ENCODE measurements at places on chromosomes 1 and 21.
A peak's percentile ranks its signal among the peaks of the same experiment; 100 is the strongest.

DNA sequence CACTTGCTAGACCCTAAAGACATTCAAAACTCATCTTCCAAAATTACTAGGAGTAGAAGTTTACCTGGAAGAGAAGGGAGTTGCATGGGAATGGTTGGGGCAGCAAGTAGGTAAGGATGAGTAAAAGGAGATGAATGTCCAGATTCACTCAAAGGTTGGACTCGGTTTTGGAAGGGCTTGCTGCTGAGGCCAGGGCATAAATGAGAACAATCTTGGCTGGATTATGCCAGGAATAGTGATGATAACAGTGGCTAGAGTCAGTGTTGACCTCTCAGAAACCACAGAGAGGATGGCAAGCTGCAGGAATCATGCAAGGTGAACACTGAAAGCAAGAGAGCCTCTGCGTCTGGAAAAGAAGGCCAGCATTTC is 43.4 kb downstream of the C8A start:
- no peak for DNase-seq

DNA sequence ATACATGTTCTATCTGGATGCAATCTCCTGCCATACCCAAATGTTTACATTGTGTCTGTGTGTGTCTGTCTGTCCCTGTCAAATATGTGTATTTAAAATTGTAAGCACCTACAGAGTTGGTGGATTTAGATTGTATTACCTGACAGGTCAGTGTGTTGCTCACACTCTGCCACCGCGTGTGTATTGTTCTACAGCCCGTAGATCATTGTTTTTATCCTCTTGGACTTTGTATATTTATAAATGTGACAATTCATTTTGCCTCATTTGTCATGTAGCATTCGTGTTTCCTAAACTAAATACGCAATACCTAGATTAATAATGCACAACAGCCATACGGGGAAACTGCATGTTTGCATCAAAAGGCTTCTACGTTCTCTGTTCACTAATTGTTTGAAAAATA is 634 bp downstream of the ALG14 start:
- no peak for DNase-seq

DNA sequence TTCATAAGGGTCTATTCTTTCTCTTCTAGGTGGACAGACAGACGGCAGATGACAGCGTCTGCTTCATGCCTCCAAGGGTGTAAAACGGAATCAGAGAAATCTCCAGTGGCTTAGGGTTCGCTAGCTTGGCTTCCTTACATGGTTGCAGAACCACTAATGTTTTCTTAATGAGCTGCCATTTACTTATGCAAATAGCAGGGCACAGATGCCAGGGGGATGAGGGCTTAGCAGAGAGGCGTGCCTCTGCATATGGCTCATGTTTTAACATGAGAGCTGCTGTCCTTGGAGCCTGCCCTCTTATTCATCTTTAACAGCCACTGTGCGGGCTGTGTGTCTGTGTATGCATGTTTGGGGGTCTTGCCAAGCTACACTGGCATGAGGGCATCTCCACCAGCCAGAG is 119.6 kb downstream of the IER5 start:
- DNase-seq: no peak

GRCh38 chr21:14741256-14741655 is 195.1 kb upstream of the SAMSN1 start:
- DNase-seq: peak; percentile 16

DNA sequence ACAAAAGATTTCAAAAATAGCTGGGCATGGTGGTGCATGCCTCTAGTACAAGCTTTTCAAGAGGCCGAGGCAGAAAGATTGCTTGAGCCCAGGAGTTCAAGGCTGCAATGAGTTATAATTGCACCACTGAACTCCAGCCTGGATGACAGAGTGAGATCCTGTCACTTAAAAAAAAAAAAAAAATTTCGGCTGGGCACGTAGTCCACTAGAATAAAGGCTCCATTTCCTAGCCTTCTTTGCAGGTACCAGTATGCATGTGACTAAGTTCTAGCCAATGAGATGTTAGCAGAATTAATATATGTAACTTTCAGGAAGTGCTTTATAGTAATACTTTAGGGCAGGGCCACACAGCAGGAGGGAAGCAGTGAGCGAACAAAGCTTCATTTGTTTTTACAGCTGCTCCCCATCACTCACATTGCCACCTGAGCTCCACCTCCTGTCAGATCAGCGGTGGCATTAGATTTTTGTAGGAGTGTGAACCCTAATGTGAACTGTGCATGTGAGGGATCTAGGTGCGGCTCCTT is 28.8 kb upstream of the SYDE2 start:
- DNase-seq: peak; percentile 17

GRCh38 chr1:85628791-85629531 is 48.4 kb downstream of the CCN1 start:
- no peak for DNase-seq

DNA sequence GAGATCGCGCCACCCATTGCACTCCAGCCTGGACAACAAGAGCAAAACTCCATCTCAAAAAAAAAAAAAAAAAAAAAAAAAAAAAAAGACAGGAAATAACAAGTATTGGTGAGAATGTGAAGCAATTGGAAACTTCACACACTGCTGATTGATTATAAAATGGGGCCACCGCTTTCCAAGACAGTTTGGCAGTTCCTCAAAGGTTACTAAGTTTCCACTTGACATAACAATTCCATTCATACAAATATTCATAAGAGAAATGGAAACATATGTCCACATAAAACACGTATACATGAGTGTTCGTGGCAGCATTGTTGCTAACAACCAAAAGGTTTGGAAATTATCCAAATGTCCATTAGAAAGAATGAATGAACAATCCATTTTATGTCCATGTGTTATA is 26.3 kb downstream of the USP24 start:
- no peak for DNase-seq

DNA sequence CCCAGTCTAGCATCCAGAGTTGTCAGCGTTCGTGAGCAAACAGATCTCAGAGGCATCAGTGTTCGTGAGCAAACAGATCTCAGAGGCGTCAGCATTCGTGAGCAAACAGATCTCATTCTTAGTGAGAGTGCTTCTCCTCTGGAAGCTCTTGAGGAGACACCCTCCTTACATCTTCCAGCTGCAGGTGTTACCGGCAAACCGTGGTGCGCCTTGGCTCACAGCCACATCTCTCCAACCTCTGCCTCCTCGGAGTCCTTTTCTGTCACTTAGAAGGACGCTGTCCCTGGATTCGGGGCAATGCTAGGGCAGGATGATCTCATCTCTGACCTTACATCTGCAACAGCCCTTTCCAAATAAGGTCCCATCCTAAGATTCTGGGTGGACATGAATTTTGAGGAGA is 14.6 kb upstream of the UMODL1 start:
- peak; percentile 70 for DNase-seq

DNA sequence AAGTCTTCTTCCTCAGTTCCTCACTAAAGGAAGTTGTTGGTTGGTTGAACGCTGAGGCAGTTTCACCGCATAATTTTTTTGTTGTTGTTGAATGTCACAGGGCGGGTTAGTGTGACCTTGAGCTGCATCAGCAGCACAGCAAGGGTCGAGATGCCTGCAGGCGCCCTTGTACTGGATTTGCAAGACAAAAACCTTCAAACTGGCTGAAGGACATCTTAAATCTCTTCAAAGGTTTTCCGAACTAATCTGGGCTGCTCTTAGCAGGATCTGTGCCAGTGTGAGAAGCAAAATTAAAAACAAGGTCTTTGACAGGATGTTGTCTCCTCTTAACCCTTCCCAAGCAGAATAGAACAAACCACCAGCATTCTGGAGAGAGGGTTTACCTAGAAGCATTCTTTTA is 59.4 kb downstream of the NRIP1 start:
- no peak for DNase-seq

DNA sequence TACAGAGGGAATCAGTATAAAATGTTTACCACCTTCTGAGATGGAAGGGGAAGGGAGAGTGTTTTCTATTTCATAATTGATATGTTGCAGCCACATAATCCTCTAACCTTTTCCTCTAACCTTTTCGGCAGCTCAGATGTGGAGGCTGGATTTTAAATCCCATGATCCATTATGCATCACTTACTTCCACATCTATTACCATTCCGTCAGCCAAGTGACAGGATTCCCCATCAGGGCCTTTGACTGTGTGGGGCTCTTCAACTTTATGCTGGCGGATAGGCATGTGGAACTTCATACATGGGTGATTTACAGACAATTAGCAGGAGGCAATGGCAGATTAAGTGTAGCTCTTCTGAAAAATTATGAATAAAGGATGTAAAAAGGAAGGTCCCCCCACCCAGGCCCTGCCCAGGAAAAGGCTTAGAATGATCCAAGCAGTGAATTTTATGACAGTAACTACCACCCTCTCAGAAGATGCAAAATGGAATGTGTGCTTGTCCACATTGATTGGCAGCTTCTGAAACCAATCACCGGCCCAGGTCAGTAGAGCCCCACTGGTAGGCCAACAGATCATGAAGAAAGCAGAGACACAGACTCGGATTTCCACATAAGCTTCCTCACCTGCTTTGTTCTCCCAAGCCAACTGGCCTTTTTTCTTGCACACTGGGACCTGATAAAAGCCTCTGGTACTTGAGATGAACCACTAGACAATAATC is 147.0 kb downstream of the ST6GALNAC5 start:
- no peak for DNase-seq

DNA sequence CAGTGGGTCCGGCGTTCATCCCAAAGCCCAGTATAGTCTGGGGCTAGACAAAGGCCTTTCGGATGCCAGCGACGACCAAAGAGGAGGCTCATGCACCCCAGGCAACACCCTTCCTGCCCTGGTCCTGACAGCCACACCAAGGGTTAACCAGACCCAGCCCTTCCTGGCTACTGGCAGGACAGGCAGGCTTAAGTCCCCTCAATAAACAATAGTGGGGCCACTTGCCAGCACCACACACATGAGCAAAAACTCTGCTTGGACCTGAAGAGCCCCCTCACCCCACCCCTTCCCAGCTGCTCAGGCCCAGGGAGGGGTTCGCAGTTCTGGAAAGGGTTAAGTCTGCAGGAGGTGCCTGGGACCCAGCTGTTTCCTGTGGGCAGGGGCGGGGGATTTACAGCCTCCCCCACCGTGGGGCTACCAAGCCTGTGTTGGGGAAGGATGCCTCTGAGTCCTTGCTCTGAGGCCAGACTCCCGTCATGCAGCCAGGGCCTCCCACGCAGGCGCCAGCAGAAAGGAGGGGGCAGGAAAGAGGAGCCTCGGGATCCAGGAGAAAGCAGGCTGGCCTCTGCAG is 18.2 kb downstream of the PHLDA3 start:
- DNase-seq: no peak

- no peak for DNase-seq
These were observed 40.6 kb downstream of the MAPKAPK2 start for GRCh38 chr1:206725109-206725963.

DNA sequence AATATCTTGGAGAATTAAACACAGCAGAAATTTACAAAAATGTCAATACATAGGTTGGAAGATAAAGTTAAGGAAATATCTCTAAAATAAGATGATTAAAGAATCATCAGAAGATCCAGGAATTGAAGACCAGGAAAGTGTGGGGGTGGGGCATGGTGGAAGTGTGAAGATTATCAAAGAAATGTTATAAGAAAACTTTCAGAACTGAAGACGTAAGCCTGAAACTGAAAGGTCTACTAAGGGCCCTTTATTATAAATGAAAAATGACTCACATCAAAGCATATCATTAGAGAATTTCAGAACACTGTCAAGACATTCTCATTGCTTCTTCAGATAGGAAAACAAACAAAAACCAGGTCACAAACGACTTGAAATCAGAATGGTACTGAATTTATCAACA is 92.4 kb upstream of the DPT start:
- no peak for DNase-seq

GRCh38 chr21:45555557-45556301 is 13.5 kb upstream of the SLC19A1 start:
- DNase-seq: peak; percentile 52

DNA sequence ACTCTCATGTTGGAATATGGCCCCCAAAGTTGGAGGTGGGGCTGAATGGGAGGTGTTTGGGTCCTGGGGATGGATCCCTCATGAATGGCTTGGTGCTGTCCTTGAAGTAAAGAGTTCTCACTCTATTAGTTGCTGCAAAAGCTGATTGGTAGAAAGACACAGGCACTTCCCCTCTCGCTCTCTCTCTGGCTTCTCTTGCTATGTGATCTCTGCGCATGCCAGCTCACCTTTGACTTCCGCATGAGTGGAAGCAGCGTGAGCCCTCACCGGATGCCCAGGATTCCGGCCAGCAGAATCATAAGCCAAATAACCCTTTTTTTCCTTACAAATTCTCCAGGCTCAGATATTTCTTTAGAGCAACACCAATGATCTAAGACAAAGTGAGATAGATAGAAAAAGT is 20.9 kb upstream of the CCSAP start:
- no peak for DNase-seq

DNA sequence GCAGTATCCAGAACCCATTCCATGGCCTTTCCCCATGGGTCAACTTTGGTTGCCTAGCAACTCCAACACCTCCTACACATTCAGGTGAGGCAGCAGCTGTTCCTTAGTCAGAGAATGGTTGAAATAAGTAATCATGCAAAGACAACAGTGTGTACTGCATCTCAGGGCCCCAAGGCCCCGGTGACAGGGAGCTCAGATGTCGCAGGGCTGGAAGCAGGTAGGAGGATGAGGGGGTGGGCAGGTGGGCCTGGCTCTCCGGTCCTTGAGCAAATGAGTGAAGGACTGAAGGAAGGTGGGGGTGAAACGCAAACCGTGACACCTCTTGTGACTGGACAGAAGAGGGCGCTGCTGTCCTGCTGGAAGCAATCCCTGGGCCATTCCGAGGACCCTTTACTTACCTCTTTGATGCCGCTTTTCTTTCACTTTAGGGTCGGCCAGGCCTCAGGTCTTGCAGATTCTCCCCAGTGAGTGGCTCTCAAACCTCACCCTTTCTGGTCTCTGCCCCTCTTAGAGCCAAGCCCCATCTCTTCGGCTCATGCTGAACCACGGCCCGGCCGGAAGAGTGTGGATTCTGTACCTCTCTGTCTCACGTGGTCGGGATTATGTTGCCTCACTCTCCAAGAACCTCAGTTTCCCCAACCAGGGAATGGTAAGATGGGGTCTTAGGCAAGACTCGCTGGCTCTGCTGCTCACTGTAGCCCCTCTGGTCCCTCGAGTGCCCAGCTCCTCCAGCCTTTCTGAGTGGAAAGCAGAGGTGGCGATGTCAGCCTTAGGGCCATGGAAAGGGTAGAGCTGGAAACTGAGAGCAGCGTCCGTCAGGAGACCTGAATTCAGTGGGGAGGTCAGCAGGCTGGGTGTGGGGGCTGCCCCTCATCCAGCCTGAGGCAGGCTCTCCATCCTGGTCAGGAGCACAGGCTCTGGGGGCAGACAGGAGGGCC is 5.6 kb upstream of the KCNA10 start:
- DNase-seq: peak; percentile 80

- no peak for DNase-seq
These were observed 416.7 kb downstream of the LRRIQ3 start for GRCh38 chr1:73781251-73781650.

- no peak for DNase-seq
These were observed 16.2 kb upstream of the DNASE2B start for GRCh38 chr1:84382127-84382526.

DNA sequence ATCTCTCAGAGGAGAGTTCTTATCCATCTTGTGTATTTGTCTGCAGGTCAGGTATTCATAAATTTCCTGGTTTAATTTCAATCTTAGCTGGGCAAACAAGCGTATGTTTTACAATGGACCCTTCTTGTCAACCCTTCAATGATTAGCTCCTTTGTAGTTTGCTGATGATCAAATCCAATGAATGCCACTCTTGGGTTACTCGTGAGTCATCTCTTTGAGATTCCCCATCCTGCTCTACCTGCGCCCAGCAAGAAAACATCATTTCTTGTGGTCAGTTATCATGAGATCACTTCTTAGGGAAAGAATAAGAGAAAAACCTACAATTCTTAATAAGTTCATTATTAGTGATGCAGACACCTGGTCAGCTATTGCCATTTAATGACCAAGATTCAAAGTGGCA is 572.3 kb upstream of the PKN2 start:
- no peak for DNase-seq
